ENCODE measurements at places on chromosomes 11 and 22.

DNA sequence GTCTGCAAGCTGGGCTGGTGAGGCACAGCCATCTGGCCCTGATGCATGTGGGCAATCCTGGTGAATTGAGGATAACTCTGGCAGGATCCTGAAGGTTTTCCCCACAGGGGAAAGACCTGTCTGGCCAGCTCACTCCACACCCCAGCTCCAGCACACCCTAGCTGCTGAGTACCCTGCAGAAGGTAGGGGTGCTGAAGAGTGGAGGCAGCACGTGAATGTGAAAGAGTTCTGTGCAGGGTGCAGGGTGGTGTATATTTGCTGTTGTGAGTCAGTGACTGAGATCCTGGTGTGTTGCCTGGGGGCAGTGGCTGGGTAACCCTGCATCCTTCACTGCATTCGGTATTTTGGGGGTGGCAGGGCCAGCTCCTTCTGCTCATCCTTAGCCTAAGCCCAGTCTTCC is 22.4 kb downstream of the DGAT2 start:
- no peak for DNase-seq

GRCh38 chr22:43819421-43819921 is 7.4 kb upstream of the EFCAB6 start:
- no peak for DNase-seq

DNA sequence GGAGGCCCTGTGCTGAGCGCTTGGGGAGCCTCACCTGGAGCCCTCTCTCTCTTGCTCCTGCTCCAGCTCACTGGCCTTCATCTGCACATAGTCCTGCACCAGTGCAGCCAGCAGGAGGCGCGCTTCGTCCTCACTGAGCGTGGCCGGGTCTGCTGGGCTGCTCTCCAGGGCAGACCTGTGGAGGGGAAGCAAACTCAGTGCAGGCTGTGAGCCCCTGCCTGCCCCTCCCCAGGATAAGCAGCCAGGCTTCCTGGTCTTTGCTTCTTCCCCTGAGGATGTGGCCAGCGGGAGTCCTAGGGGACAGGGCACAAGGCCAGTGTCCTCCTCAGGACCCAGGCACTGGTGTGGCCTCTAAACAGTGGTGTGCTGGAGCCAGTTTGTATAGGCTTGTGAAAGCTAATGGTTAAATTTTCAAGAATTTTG is 2.2 kb downstream of the CALCA start:
- DNase-seq, result peak; percentile 44

DNA sequence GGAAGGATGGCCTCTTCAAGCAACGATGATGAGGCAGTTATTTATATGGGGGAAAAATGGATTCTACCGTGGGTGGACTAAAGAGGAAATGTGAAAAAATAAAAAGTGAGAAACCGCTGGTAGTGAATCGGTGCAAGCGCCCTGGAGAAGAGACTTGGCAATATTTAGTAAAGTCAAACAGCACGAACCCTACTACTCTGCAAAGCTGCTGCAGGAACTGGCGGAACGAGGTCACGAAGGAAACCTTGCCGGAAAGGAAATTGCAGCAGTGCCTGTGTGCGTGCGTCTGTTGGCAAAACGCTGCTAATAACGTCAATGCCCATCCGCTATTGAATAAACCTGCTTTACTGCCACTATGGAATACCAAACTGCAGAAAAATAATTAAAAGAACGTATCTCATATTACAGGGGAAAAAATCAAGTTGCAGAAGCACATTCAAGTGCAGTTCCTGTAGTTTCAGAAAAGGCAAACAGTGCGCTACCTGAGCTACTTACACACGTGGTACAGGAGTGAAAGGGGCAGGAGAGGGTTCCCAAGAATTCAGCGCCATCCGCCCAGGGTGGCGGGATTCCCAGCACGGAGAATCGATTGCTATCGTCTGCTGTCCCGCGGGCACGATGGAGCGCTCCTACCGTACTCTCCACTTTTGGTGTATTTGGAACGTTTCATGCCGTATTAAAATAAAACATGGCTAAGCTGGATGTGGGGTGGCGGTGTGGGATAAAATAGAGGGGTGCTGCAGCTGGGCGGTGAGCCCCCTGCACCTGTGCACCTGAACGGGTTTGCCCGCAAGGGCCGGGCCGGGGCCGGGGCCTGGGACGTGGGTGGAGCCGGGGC is 585 bp upstream of the NADSYN1 start:
- no peak for DNase-seq

- no peak for DNase-seq
Measured at GRCh38 chr11:125959511-125959910, 13.7 kb downstream of the VSIG10L2 start.

GRCh38 chr11:77411137-77411707 is 62.7 kb downstream of the PAK1 start:
- DNase-seq, result no peak

DNA sequence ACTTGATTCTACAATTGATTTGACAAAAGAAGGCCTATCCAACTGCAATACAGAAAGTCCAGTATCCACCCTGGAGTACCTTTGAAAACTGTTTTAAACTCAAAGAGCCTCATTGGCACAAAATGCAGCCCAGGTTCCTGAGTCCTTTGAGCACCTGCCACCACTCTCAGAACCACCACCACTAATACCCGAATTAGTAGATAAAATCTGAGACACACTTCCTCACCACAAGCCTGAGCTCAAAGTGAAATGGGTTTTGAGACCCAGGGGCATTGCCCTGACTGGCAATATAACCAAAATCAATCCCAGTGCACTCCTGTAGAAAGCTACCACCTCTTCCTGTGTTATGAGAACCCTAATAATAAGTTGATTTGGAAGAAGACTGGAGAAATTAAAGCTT is 215.7 kb downstream of the CSNK2A3 start:
- no peak for DNase-seq

DNA sequence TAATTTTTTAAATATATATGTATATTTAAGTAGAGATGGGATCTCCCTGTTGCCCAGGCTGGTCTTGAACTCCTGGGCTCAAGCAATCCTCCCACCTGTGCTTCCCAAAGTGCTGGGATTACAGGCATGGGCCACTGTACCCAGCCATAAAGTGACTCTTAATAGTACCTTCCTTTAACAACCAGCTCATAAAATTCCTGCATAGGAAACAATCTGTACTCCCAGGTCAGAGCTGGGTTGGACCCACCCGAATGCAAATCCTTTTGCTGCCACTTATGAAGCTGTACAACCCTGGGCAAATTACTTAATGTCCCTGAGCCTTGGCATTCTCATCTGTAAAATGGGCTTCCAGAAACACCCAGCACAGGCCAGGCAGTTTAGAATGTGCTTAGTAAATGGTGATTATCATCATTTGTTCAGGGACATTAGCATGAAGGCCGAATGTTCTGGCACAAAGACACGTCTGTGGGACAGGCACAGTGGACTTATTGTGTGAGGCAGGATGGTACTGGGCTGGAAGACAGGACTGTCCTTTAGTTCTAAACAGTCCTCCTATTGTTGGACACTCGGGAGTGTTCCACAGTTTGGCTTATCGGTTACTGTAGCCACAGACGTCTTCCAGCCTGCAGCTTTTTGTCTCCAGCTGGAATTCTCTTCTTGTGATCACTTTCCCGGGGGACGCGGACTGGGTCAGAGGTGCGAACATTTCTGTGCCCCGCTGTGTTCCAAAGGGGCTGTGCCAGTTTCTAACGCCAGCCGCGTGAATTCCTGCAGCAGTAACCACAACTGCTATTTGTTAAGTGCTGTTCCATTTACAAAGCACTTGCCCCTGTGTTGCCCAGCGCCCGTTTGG is 6.0 kb downstream of the PDXP start:
- DNase-seq, result no peak

- DNase-seq, result no peak
Measured at GRCh38 chr22:45602824-45603595, 68.6 kb upstream of the ATXN10 start.

DNA sequence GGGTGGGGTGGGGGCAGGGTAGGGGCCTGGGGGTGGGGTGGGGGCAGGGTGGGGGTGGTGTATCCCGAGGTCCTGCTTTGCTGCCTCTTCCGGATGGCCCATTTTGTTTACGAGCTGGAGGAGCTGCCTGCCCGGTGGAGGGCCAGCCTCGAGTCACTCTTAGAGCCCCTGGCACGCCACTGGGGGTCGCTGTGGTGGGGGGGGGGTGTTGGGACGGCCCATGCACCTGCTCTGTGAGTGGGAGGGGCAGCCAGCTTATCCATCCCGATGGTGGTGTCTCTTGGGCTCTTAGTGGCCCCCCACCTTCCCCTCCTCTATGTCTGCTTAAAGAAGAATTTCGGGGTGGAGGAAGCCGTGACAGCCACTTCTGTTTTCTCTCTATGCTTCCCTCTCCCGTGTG is 24.6 kb downstream of the MRGPRD start:
- DNase-seq, result no peak
